IMR-90 (cell line): ENCODE measurements at places on chromosomes 3 and 15. TPM values are rescaled to one million over a fixed set of nuclear protein-coding genes. Genes with fewer than 3 reads are reported as not detected.
A peak's percentile ranks its signal among the peaks of the same experiment; 100 is the strongest.

DNA sequence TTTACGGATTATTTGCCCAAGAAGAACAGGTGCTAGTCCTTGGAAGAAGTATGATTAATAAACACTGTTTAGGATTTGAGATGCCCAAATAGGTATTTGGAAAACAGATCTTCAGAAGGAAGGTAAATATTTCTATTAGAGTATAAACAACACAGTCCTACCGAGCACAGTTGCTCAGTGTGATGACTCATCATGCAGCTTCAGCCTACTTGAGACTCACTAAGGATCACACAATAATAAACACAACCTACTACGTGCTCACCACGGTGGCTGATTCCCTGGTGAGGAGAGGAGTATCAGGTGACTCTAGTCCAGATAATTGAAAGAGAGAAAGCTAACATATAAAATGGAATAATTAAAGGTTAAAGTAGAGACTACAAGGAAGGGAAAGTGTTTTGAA is 72.0 kb downstream of the PDZRN3 start:
- H3K4me3 ChIP-seq, result no peak overlapping the region
- no peaks in the 10 kb centered on the region for H3K27me3 ChIP-seq
- H3K4me1 ChIP-seq, result peaks cover 15% of the 10 kb centered on the region
- peak; percentile 88 for DNase-seq

- DNase-seq, result peak; percentile 62
- H3K36me3 ChIP-seq, result no peaks in the 10 kb centered on the region
- H3K4me3 ChIP-seq, result no peak overlapping the region
- no peaks in the 10 kb centered on the region for H3K27me3 ChIP-seq
- no peaks in the 10 kb centered on the region; the same call in 1 of the 2 replicates for H3K4me1 ChIP-seq
These were observed 5.2 kb upstream of the EBLN2 start for GRCh38 chr3:73056014-73056844.

DNA sequence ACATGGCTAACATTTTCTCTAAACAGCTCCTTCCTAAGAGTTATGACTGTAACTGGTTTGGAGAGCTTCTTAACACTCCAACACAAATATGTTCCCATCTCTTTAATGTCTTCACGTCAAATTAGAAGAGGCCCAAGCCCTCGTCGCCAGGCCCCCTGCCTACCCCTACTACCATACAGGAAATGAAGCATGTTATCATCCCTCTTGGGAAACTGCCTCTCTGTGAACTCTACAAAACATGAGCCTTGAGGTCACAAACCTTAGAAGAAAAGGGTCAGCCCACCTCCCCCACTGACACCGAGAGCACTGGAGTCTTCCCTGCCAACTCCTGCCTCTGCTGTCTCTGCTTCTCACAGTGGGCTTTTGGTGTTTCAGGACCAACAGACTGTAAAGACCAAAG is 243.1 kb upstream of the STT3B start:
- H3K36me3 ChIP-seq, result no peaks in the 10 kb centered on the region
- peaks cover 1% of the 10 kb centered on the region; the same call in 1 of the 2 replicates for H3K27me3 ChIP-seq
- DNase-seq, result no peak
- H3K27ac ChIP-seq, result no peak overlapping the region

DNA sequence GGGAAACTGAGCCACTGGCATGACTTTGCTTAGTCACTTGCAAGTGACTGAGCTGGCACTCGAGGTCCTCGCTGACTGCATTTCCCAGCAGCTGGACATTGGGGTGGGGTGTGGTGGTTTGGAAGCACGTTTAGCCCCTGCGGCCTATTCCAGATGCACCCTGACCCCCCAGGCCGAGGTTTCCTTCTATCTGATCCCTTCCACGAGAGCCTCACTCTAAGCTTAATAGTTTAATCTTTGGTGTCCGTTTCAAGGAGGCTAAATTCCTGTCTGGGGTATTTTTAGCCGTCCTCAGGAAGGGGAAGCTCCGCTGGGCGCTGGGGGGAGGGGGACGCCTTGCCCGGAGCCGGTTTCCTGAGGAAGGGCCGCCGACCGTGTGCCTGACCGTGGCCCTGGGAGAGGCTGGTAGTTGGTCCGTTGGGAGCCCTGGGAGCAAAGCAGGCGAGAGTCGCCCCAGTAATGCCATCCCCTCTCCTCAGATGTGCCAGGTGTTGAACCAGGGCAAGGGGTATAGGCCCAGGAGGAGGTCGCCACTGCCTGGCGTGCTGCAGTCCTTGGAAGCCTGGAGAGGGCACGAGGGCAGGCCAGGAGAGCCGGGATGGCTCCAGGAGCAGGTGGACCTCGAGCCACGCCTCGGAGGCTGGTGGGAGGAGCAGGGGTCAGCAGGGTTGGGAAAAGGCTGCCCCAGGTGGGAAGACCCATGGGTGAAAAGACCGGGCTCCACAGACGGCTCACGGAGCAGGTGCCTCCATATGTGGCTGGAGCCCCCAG is 37.2 kb downstream of the IDH2 start:
- peaks cover 13% of the 10 kb centered on the region for H3K36me3 ChIP-seq
- no peak overlapping the region for H3K27ac ChIP-seq
- no peaks in the 10 kb centered on the region for H3K27me3 ChIP-seq

DNA sequence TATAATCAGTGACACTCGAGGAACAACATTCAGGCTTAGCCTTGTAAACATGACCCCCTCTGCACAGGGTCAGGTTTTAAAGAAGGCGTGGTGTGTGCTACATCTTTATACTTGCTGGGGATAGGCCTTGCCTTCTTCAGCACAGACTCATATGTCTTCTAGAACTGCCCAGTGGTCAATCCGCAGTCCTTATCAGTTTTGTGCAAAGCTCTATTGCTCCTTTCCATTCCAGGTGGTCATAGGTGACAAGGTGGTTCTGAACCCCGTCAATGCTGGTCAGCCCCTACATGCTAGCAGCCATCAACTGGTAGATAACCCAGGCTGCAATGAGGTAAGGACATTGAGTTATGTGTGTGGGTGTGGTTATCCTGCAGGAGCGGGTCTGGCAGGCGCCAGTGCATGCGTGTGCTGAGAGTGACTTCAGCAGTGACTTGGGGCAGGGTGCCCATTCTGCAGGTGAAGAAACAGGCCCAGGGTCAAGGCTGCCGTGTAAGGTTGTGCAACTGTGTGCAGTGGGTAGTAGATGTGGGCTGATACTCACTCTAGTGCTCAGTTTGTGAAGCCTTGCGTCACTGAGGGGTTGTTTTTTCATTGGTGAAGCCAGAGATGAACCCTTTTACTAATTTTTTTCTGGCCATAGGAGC is 150.9 kb downstream of the ITPR1 start:
- H3K4me1 ChIP-seq, result no peaks in the 10 kb centered on the region
- no peak overlapping the region for H3K4me3 ChIP-seq
- no peaks in the 10 kb centered on the region for H3K27me3 ChIP-seq
- no peaks in the 10 kb centered on the region for H3K36me3 ChIP-seq

KCNMB2 gene
- total RNA-seq, result not detected in 2 replicates

GRCh38 chr3:178459038-178459410 is 77.2 kb upstream of the KCNMB2 start:
- H3K36me3 ChIP-seq, result no peaks in the 10 kb centered on the region
- H3K27me3 ChIP-seq, result peaks cover 2% of the 10 kb centered on the region; the same call in 1 of the 2 replicates
- no peaks in the 10 kb centered on the region for H3K4me1 ChIP-seq
- no peak overlapping the region for H3K4me3 ChIP-seq

GRCh38 chr15:67025719-67026609 is 39.4 kb upstream of the SMAD3 start:
- H3K4me3 ChIP-seq, result no peak overlapping the region
- no peaks in the 10 kb centered on the region for H3K36me3 ChIP-seq
- peak; percentile 51 for DNase-seq
- H3K27me3 ChIP-seq, result no peaks in the 10 kb centered on the region

AGBL1 gene
- not detected in 2 replicates for total RNA-seq

GRCh38 chr3:145696011-145696410 is 465.0 kb downstream of the PLOD2 start:
- H3K27ac ChIP-seq, result no peak overlapping the region
- no peaks in the 10 kb centered on the region for H3K27me3 ChIP-seq
- DNase-seq, result no peak
- no peaks in the 10 kb centered on the region for H3K4me1 ChIP-seq
- H3K4me3 ChIP-seq, result no peak overlapping the region

- H3K27me3 ChIP-seq, result peaks cover 31% of the 10 kb centered on the region
- no peaks in the 10 kb centered on the region for H3K36me3 ChIP-seq
- no peaks in the 10 kb centered on the region for H3K4me1 ChIP-seq
- no peak for DNase-seq
- H3K27ac ChIP-seq, result no peak overlapping the region
- no peak overlapping the region for H3K4me3 ChIP-seq
These were observed 13.1 kb upstream of the TFG start for GRCh38 chr3:100696161-100696560.

- no peak overlapping the region for H3K27ac ChIP-seq
- no peaks in the 10 kb centered on the region for H3K36me3 ChIP-seq
- H3K4me1 ChIP-seq, result no peaks in the 10 kb centered on the region
These were observed 338.3 kb downstream of the IL20RB start for GRCh38 chr3:137296116-137296515.

ZNF860 gene
- 0.18 and 0.56 TPM in 2 replicates for total RNA-seq

DNA sequence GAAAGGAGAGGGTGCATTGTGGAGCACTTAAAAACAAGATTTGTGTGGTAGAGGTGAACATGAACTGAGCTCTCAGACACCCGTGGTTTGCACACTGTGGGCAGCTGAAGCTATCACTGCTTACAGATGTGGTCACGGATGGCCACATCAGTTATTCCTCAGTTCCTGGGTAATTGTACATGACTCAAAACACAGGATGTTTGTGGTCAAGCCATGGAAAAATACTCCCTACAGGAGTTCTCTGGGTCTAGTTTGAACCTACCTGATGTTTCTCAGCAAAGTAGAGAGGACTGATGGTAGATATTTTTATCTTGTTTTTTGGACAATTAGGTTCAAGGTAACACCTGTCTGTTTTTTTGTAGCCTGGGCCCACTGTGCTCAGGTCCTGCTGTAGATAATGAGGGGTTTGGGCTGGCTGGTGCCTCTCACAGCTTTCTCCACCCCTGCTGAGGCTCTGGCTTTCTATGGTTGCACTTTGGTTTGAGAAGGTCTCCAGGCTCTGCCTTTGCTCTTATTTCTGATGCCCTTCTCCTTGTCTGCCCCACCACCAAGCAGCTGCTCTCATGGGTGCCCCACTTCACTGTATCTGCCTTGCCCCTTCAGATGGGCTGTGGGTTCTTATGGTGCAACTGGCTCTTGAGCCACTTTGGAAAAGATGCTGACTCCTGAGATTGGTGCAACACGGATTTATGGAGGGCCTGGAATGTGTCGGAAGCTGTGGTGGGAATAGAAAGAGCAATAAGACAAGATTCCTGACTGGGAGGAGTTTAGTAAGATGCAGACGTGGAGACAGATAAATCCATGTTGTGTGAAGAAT is 40.1 kb downstream of the CDCP1 start:
- H3K27ac ChIP-seq, result peak overlapping the region; percentile 71
- H3K4me1 ChIP-seq, result peaks cover 13% of the 10 kb centered on the region
- no peak overlapping the region for H3K4me3 ChIP-seq
- peak; percentile 94 for DNase-seq

SAMD7 gene
- not detected in 2 replicates for total RNA-seq

DNA sequence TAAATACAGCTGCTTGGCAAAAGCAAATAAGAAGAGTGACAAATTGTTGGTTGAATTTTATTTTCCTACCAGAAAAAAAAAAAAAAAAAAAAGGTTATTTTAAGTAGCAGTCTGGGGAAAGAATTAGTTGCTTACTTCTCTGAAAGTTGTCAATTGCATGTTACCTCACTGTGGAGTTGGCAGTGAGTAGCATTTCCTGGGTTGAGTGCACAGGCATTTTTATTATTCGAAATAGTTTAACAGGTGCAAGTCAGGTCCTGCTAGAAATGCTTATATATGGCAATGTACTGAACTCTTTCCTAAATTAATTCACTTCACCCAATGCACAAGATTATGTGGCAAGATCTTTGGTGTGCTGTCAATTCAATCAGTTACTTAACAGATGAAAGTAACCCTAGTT is 680.6 kb downstream of the EPHA3 start:
- no peak overlapping the region for H3K27ac ChIP-seq
- H3K36me3 ChIP-seq, result no peaks in the 10 kb centered on the region
- H3K27me3 ChIP-seq, result no peaks in the 10 kb centered on the region

GRCh38 chr3:87088430-87088992 is 97.6 kb upstream of the VGLL3 start:
- H3K4me3 ChIP-seq, result peak overlapping the region; percentile 45
- H3K27ac ChIP-seq, result peak overlapping the region; percentile 81
- H3K4me1 ChIP-seq, result peaks cover 2% of the 10 kb centered on the region; the same call in 1 of the 2 replicates
- H3K36me3 ChIP-seq, result no peaks in the 10 kb centered on the region
- no peak for DNase-seq

CYP19A1 gene
- total RNA-seq, result not detected in 2 replicates

GRCh38 chr3:64494526-64494925 is 193.3 kb downstream of the ADAMTS9 start:
- no peaks in the 10 kb centered on the region for H3K36me3 ChIP-seq
- H3K4me1 ChIP-seq, result peaks cover 6% of the 10 kb centered on the region; the same call in 1 of the 2 replicates
- no peak for DNase-seq
- no peak overlapping the region for H3K4me3 ChIP-seq
- H3K27ac ChIP-seq, result no peak overlapping the region
- peaks cover 5% of the 10 kb centered on the region; the same call in 1 of the 2 replicates for H3K27me3 ChIP-seq

GRCh38 chr3:80676866-80677265 is 909.1 kb upstream of the ROBO1 start:
- no peaks in the 10 kb centered on the region for H3K27me3 ChIP-seq
- H3K36me3 ChIP-seq, result no peaks in the 10 kb centered on the region
- H3K27ac ChIP-seq, result no peak overlapping the region
- no peak for DNase-seq
- no peak overlapping the region for H3K4me3 ChIP-seq
- H3K4me1 ChIP-seq, result no peaks in the 10 kb centered on the region

- H3K27ac ChIP-seq, result no peak overlapping the region
- H3K27me3 ChIP-seq, result peaks cover 25% of the 10 kb centered on the region
- no peaks in the 10 kb centered on the region for H3K4me1 ChIP-seq
- no peak overlapping the region for H3K4me3 ChIP-seq
- DNase-seq, result no peak
- H3K36me3 ChIP-seq, result no peaks in the 10 kb centered on the region
These were observed 112.5 kb downstream of the FOXB1 start for GRCh38 chr15:60116456-60117089.

ALPK3 gene
- total RNA-seq, result under 0.01 TPM in 2 replicates
